ENCODE measurements at places on chromosomes 2 and 18.

GRCh38 chr2:232586943-232587505 is 36.5 kb downstream of the EIF4E2 start:
- DNase-seq, result no peak

GRCh38 chr2:20450201-20450999 is 3.5 kb downstream of the RHOB start:
- no peak for DNase-seq

GRCh38 chr2:72694715-72695496 is 130.9 kb downstream of the EXOC6B start:
- DNase-seq, result no peak

DNA sequence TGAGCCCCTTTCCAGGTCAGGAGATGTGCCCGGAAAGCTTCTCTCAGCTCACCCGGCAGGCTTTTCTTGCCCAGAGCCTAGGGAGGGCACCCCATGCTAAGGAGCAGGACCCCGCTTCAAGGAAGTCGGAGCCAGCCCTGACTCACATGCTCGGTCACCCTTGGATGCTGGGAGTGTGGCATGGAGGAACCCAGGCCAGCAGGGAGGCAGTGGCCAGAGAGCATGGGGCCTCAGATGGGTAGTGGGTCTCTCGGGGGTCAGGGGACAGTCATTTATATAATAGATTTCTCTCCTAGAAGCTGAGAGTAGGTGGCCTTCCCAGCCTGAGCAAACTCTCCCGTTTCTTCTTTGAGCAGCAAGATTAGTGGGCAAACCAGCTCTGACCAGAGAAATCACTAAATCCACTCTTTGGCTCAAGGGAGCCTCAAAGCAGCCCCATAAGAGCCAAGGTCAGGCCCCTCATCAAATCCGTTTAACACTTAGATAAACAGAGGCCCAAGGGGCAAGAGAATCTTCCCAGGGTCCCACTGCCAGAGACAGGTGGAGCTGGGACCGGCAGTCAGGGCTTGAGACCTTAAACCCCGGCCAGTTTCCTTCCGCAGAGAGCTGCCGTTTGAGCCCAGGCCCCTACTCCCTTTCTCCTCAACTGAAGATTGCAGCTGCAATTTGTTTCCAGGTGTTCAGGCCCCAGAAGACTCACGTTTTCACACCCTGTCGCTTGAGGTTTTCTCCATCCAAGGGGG is 113.1 kb downstream of the CYP26B1 start:
- no peak for DNase-seq

DNA sequence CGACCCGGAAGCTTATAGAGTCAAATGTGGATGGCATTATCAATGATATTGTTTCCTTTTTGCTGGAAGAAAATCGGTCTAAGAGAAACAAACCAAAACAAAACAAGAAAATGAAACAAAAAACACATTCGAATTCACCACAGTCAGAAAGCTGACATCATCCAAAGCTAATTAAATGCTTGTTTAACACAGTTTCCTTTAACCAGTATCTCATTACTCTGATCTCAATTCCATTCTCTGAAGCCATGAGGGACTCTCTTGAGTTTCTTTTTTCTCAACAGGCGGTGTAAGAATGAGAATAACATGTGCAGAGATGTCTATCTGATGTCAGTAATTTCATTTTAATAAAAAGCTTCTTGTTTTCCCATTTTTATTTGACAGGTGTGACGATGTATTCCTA is 1448.3 kb upstream of the DDX18 start:
- no peak for DNase-seq

- no peak for DNase-seq
Measured at GRCh38 chr2:77013953-77014352, 508.2 kb downstream of the LRRTM4 start.

DNA sequence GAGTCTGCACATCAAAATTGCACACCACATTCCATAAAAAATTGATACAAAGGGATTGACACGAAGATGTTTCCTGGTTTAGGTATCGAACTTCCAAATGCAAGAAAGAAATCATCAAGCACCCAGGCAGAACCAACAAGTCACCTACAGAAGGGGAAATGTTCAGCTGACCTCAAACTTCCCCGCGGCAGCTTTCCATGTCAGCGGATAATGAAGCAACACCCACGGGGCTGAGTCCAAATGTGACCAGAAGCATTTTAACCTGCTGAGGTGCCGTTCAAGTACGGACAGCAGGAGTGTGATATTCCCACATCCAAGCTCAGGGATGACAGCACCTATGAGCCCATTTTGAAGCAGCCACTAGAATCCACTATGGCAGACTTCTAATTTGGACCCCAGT is 124.9 kb downstream of the GALNT14 start:
- no peak for DNase-seq

GRCh38 chr18:78785706-78786105 is 193.9 kb upstream of the SALL3 start:
- no peak for DNase-seq

DNA sequence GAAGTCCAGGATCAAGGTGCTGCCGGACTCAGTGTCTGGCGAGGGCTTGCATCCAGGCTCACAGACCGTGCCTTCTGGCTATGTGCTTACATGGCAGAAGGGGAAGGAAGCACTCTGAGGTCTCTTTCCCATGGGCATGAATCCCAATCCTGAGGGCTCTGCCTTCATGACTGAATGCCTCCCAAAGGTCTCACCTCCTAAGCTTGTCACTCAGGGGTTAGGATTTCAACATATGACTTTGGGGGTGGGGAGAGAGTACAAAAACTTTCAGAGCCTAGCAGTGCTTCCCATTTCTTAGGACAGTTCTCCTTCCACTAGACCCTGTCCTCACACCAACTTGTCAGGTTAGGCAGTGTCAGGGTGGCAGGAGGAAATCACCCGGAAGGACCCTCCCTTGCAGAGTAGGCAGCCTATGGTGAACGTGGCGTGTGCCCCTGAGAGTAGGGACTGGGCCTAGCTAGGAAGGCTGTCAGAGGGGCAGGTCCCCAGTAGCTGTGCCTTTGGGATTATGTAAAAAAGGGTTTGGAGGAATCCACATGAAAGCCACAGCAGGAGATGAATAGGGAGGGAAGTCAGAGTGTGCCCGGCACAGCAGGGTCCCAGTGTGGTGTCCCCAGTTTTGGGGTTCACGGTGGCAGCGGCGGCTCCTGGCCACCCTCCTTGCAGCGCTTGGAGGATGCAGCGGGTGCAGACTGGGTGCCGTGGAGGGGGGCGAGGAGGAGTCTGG is 233.3 kb downstream of the LDLRAD4 start:
- no peak for DNase-seq

DNA sequence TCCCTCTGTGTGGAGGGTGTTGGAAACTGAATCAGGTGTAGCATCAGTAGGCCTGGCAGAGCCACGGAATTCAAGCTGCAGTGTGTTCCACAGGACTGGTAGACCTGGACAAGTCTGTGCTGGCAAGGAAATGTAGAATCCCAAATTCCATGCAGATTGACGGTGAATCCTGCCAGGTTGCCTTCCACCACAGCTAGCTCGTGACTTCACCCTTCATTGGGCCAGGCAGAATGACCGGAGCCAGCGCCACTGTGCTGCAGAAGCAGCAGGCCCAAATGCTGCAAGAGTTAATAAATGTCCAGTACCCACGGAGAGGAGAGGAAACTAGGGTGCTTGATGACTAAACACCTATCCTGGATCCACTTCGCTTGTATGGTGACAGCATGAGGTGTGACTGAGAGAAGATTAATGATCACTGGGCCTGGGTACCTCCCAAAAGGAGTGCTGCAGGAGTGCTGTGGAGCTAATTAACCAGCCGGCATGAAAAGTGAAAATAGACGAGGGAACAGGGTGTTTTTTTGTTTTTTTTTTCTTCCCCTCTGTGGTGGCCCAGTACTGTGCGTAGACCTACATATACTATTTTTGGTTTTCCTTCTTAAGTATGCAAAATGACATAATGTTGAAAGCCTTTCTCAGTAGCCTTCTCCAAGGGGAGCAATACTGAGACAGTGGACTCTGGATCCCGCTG is 122.2 kb downstream of the TANC1 start:
- DNase-seq, result no peak

DNA sequence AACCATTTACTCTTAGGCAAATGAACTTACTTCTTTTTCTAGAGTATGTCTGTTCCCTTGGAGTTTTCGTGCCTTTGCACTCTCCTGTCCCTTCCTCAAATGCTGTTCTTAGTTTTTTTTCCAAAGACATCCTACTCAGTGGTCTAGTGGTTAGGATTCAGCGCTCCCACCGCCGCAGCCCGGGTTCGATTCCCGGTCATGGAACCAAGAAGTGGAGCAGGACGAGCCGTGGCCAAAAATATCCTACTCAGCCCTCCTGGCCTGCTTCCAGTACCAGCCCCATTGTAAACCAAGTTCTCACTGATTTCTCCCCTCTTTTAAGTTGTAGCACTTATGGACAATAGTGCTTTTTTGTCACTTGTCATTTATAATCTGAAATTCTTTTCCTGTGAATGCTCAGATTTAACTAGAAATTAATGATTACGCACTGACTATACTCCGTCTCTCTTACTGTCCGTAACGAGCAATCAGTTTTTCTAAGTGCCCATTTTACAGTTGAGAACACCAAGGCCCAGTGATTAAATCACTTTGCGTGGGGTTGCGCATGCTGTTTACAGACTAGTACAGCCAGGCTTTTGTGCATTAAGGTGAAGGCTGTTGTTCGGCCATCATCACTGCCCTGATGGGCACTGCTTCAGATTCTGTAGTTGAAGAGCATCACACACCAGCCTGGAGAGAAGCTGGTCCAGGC is 17.9 kb downstream of the GREB1 start:
- no peak for DNase-seq

DNA sequence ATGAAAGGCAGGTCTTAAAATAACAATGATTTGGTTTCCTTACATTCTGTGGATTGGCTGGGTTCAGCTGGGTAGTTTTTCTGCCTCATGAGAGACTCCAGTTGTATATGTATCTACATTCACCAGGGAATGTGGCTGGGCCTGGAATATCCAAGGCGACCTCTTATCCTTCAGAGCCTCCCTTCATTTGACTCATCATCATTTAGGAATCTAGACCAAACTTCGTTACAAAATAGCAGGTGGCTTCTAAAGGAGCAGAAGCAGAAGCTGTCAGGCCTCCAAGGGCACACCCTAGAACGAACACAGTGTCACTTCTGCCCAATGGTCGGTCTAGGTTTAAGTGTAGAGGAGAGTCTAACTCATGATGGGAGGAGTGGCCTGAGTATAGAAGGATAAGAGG is 204.2 kb downstream of the EN1 start:
- no peak for DNase-seq

DNA sequence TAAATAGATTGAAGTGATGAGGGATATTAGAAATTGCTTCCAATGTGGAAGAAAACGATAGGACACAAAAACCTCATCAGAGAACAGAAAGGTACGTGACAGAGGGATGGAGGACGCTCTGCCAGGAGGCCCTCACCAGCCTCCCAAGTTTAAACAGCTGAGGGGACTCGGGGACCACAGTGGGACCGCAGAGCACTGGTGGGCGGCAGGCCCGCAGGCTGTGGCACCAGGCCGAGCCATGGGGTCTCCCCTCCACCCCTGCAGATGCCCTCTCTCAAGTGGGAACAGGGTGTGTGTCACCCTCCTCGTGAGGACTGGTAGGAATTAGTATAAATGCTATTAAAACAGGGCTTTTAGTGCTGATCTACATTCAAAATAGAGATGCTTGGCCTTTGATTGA is 10.8 kb downstream of the NDUFA10 start:
- DNase-seq, result no peak

DNA sequence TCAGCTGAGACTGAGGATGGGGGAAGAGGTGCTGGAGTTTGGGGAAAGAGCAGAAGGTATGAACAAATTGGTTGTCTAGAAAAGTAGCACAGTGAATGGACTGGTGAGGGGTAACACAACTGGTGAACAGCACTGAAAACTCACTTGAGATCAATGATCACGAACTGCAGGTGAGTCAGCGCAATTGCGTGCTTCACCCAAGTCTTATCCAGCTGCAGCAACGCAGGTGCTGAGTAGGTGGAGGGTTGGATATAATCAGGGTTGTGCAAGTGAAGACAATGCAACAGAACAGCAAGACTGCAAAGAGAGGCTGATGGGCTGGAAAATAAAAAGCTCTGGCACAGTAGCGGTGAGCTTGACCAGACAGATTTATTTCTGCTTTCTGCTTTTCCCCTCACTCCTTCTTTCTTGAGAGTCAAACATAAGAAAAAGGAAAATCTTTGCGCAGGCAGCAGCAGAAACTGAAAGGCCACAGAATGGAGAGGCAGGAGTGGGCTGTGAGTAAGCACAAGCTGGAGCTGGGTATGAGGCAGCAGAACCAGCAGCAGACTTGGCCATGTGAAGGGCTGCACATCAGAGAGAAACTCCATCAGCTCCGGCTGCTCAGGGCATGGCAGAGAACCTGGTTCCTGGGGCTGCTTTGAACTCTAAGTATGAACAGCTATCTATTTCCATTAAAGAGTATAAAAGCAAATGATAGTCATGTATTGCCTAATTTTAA is 99.4 kb upstream of the ARL5A start:
- DNase-seq, result no peak

DNA sequence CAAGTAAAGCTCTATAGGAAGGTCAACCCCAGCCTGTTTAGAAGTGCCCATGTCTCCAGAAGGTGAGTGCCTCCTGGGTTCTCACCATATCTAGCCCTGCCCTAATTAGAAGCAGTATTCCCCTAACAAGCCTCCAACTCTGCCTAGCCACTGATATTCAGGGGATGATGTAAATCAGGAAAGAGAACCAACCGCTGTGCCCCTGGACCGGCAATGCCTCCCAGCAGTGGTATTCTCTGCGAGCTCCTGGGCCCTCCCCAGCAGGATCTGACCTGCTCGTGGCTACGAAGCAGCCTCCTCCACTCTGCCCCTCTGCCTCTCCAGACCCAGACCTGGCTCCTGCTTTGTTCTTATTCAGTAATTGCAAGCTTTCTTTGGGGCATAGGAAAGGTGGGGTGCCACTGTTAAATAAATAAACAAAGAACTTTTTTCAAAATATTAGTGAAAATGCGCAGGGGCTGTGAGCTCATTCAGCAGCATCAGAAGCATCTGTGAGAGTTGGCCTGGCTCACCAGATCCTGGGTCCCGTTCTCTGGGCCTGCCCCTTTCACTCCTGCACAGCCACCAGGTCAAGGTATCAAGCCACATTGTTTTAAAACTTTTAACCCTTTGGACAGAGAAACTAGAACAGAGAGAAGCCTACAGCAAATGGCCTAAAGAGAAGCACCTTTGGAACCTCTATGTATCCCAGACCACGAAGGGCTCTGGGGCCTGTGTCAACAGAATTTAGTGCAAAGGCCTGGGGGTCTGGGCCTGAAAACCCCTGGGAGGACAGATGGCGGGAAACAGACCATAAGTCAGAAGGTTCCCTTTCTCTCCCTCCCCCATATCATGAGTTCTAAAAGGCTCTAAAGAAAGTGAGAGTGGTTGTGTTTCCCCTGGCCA is 11.9 kb downstream of the MREG start:
- no peak for DNase-seq

GRCh38 chr18:34525244-34525643 is 184.9 kb upstream of the DTNA start:
- DNase-seq, result no peak
